ENCODE measurements at places on chromosomes 2 and 18.
A peak's percentile ranks its signal among the peaks of the same experiment; 100 is the strongest.

GRCh38 chr18:6714010-6714409, 15.5 kb upstream of the ARHGAP28 start:
- DNase-seq, result no peak

GRCh38 chr2:64750817-64751285, 97.1 kb upstream of the SERTAD2 start:
- peak; percentile 97 for DNase-seq

- no peak for DNase-seq
Observed at GRCh38 chr2:54308186-54308585, 52.2 kb upstream of the TSPYL6 start.

DNA sequence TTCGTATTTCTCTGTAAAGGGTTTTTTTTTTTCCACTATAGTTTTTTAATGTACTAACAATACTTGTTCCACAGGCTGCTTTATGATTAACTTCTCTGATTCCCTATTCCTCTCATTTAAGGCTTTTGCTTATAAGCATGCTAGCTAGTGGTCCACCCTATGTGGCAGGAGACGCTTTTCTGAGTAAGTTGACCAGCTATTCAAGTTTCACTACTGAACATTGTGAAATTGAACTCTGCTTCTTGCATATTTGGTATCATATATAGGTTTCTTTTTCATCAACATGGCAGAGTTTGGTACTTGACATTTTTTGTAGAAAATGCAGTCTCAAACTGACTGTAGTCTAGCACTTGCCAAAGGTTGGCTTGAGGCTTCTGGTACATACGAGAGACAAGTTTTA, 74.2 kb downstream of the OTX1 start:
- DNase-seq, result no peak

- no peak for DNase-seq
Observed at GRCh38 chr2:47065771-47066380, 89.2 kb downstream of the STPG4 start.

DNA sequence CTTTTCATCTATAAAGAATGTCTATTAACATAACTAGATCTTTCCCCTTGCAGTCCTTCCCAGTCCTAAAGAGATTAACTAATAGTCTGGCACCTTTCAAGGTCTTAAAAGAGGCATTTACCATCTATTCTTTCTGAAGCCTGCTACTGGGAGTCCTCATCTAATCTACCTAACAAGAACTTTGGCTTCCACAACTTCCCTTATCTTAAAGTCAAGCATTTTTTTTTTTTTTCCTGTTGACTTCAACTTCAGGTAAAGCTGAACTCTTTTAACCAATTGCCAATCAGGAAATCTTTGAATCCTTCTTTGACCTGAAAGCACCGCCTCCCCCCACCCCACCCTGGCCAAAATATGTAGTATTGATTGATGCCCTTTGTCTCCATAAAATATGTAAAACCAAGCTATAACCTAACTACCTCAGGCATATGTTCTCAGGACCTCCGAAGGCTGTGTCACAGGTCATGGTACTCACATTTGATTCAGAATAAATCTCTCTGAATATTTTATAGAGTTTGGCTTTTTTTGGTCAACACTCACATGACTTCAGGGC, 168.6 kb downstream of the PTPRM start:
- no peak for DNase-seq

DNA sequence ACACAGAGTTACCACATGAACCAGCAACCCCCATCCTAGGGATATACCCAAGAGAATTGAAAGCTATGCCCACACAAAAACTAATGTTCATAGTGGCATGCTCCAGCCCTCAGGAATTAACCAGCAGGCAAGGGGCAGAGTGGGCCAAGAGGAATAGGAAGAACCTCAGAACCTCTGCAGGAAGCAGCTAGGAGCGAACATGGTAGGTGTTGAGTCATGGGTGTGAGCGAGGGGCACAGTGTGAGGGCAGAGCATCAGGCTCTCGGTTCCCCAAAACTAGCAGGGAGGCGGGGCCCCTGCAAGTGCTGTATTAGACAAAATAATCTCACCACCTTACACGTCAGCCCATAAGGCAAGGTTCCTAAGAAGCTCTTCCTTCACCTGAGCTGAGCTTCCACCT, 5.6 kb upstream of the RUFY4 start:
- no peak for DNase-seq

- no peak for DNase-seq
Observed at GRCh38 chr2:27814758-27815157, 43.2 kb downstream of the MRPL33 start.

DNA sequence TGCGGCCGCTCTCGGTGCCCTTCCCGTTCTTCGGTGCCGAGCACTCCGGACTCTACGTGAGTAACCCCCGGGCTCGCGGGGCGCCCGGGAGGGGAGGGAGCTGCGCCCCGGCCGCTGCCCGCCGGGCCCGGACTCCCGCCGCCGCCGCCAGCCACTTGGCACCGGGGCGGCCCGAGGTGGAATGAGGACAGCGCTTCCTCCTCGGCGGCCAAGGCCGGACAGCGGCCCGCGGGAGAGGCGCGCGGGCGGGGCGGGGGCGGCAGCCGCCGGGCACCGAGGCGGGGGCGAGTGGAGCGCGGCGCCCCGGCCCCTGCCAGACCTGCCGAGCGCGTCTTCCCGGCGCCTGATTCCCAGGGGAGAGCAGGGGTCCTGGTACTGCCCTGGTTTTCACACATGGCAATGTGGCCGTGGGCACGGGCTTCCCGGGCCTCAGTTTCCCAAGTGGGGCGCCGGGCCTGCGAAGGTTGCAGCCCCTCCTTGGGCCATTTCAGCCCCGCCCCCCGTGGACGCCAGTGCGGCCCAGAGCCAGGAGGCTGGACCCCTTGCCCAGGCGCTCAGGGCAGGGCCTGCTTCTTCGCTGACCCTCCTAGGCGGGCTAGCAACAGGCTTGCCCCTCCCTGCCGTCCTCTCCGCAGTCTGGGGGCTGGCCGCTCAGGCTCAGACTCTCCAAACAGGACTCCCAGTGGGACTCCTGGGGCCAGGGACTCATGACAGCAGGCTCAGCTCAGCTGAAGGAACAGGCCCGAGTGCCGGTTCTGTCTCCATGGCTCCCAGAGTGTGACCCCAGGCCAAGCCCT, 775 bp downstream of the SNED1 start:
- no peak for DNase-seq

DNA sequence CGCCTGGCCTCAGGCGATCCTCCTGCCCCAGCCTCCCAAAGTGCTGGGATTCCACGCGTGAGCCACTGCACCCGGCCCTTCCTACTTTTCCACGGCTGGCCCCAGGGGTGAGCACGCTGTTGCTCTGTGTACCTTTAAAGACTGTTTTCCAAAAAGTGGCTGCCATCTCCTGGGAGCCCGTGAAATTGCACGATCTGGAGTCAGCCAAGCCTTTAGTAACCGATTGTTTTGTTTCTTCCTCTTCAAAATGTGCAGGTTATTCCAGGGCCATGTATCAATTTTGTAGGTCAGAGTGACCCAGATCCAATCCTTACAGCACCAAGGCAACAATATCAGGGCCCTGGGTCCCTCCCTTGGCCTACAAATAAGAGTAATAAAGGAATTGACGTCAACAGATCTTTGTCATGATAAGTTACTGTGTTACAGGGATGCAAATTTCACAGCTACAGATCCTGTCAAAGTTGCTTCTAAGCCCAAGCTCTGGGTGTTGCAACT, 135.6 kb upstream of the ZNF236 start:
- DNase-seq, result no peak

DNA sequence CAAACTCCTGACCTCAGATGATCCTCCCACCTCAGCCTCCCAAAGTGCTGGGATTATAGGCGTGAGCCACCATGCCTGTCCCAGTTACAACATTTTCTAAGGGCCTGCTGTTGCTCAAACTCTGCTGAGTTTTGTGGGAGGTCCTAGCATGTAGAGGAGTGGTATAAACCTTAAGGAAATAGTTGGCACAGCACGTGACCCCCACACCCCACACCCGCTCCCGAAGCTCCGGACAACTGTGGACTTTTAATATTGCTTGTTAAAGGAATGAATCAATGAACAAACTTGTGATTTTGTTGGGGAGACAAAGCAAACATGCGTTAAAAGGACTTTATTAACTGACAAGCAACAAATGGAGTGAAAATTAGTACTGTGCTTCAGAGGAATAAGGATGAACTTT, 137.8 kb upstream of the GATA6 start:
- no peak for DNase-seq

GRCh38 chr2:207819021-207819797, 49.5 kb upstream of the FZD5 start:
- no peak for DNase-seq

DNA sequence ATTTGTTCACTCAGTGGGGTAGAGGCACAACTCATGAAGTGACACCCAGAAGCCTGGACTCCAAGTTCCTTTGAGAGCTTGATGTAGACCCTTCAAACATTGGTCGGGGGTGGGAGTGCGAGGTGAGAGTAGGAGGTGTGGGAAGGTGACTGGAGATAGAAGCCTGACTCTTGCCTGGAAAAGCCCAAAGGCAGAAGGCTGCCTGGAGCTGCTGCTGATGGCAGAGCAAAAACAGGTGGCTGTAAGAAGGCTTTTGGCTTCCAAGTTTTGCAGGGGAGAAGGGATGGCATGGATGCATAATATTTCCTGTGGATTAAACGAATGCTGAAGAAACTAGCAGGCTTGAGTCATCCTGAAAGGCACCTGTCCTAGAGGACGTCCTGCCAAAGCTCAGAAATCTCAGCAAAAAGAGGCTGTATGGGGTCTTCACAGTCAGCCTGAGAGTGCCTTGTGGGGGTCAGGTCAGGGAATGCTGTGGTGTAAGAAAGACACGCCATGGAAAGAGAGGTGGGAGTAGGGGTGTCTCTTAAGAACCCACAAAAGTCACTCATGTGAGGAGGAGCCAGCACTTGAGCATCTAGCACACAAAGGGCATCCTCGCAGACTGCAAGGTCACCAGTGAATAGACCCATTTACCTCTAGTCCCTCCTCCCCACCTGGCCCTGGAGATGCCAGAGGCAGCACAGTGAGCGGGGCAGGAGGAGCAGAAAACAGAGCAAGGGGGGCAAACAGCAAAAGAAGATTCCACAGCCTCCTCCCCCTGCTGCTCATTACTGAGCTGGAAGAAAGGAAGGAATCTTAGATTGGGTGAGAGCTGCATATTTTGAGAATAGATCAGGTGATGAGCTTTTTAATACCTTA, 37.5 kb downstream of the FASTKD2 start:
- no peak for DNase-seq

- no peak for DNase-seq
Observed at GRCh38 chr2:226578373-226578772, 221.2 kb downstream of the IRS1 start.

DNA sequence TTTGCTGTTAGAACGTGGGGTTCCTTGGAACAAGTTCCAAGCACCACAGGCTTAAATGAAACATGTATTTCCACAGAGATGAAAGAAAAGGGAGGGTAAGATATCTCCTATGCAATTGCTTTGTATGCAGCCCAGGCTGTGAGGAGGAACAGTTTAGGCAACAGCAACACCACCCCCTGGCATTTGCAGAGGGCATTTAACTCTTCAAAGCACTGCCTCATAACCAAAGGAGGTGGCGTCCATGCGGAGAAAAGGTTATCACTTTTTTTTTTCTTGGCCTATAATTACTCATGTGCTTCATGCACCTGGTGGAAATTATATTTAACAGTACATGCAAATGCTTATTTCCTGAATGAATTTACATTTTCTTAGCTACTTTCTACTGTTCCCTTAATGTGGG, 286.0 kb downstream of the LPIN1 start:
- DNase-seq, result no peak

DNA sequence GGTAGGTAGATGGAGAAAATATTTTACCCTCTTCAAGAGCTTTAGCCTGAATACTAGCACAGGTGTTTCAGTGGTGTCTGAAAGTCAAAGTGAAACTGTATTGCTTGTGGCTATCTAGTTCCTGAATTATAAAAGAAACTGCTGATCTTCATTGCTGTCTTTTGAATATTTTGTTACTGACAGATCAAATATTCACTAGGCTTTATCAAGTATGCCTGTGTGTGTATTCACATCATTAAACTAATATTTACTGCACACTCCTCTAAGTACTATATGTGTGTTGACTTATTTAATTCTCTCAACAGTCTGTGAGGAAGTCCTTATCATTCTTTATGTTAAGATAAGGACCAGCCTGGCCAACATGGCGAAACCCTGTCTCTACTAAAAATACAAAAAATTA, 139.6 kb downstream of the SOCS6 start:
- DNase-seq, result no peak

DNA sequence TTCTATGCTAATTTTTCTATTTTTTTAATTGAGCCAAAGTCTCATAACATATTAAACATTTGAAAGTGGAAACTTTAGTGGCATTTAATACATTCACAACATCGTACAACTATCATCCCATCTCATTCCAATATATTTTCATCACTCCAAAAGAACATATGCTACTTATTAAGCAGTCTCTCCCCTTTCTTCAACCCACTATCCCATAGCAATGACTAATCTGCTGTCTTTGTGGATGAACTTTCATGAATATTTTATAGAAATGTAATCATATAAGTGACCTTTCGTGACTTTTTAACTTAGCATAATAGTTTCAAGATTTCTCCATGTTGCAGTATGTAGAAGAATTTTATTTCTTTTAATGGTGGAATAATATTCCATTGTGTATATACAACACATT, 90.3 kb downstream of the CCDC178 start:
- no peak for DNase-seq

DNA sequence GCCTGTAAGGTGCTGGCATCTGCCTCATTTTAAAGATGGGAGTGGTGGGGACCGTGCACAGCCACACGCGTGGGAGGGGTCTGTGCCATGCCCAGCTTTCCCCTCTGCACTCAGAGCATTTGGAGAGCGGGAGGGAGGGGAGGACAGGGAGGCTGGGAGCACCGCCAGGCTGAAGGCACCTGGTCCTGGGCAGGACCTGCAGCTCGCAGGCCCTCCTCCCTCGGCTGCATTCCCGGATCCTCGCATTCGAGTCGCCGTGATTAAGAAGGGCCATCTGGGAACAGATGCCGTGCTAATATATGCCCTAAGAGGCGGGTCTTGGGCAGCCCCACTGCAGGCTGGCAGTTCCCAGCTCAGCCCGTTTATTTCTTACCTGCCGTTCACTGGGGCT, 84.0 kb downstream of the PTGR3 start:
- no peak for DNase-seq

GRCh38 chr2:234091432-234091879, 41.0 kb downstream of the SPP2 start:
- DNase-seq, result no peak

DNA sequence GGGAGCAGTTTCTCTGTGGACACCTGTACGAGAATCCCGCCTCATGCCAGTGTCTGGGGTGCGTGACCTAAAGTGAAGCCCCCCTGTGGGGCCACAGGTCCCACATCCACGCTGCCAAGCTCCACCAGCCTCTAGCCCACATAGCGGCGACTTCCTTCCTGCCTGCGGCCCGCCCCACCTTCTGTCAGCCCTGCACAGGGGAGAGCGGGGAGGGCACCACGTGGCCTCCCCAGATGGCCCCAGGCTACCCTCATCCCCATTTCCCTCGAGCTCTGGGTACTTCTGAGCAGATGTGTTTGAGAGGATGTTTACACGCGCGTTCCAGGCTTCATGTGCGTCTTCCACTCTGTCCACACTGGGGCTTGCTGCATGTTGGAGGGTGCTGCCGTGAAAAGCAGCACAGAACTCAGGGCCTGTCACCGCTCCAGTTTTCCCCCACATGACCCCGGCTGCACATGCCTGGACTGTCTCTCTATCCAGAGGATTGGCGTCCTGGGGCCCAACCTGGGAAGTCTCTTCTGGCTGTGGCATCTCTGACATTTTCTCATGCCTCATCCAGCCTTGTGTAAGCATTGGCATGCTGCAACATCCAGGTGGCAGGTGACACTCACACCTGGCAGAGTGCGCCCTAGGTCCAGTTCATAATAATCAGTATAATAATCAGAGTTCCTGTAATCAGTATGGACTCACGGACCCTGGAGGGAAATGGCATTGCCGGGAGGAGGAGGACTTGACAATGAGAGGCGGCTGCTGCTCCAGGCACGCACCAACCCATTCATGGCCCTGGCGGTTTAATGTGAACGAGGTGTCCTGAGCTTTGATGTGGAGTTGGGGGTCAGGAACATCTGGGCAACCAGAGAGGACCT, 146.3 kb upstream of the TWIST2 start:
- no peak for DNase-seq

Data from stimulated activated effector memory CD8-positive, alpha-beta T cell treated with anti-CD3 and anti-CD28 coated beads, Interleukin-12 subunit alpha, Interleukin-12 subunit beta, amount 100 ng/mL, for 72 hours (primary cell).